ENCODE measurements at places on chromosomes 6 and 20.

GRCh38 chr20:58305061-58305460 lies 4.5 kb upstream of the RAB22A start:
- DNase-seq = no peak

DNA sequence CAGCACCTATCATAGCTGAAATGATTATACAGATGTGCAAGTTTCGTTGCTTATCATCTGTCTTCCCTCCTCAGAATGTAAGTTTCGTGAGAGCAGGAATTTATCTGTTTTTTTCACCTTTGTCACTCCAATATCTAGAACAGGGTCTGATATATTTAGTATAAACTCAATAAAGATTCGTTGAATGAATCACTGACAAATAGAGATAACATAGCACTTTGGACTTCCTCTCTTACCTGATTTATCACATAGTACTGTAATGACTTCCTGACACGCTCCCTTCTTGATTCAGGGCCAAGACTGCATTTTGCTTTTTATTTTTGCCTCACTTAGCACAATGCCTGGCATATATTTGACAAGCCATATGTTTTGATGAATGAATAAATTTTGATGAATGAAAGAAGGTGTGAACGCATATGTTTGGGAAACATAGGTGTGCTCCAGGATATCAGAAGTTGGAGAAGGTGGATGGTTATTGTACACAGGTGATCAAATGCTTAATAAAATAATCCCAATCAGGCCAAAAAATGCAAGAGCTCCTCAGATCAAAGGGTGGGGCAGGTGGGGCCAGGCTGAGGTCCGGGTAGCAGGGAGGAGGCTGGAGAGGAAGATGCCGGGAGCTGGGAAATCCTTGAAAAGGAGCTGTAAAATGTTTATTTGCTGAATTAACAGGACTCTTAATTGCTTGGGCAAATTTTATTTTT lies 33.0 kb downstream of the PIM1 start:
- DNase-seq = peak; percentile 35

DNA sequence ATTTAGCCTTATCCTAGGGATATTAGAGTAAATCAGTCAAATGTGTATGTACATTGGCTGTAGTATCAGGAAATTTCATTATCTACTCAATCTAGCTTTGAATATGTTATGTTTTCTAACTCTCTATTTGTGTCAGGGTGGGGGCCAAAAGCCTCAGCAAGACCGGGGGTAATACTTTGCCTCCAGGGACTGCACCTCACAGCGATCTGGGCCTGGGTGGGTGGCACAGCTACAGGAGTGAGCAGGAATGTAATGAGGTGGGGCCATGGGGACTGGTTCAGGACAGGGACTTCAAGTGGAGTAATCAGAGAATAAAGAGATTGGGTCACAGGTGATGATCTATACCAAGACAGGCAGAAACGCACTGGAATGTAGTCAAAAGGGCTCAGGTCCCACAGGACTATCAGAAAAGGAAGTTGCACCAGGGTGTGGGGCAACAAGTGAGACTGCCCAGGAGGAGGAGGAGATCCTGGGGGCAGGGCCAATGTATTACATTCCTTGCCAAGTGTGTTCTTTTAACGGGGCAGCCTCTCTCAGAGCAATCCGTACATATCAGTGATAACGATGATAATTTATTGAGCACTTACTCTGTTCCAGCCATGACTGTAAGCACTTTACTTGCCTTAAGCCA lies 54.0 kb downstream of the PIGU start:
- no peak for DNase-seq

GRCh38 chr20:1847780-1848179 lies 47.4 kb upstream of the SIRPA start:
- no peak for DNase-seq

- DNase-seq = no peak
These were observed 85.9 kb downstream of the VIP start for GRCh38 chr6:152836523-152836922.

- DNase-seq = peak; percentile 83
These were observed 91.8 kb upstream of the NHSL1 start for GRCh38 chr6:138590796-138591709.

- DNase-seq = no peak
These were observed 578 bp upstream of the PTCHD4 start for GRCh38 chr6:48111575-48111974.

GRCh38 chr6:475314-475713 lies 83.8 kb downstream of the IRF4 start:
- DNase-seq = no peak

DNA sequence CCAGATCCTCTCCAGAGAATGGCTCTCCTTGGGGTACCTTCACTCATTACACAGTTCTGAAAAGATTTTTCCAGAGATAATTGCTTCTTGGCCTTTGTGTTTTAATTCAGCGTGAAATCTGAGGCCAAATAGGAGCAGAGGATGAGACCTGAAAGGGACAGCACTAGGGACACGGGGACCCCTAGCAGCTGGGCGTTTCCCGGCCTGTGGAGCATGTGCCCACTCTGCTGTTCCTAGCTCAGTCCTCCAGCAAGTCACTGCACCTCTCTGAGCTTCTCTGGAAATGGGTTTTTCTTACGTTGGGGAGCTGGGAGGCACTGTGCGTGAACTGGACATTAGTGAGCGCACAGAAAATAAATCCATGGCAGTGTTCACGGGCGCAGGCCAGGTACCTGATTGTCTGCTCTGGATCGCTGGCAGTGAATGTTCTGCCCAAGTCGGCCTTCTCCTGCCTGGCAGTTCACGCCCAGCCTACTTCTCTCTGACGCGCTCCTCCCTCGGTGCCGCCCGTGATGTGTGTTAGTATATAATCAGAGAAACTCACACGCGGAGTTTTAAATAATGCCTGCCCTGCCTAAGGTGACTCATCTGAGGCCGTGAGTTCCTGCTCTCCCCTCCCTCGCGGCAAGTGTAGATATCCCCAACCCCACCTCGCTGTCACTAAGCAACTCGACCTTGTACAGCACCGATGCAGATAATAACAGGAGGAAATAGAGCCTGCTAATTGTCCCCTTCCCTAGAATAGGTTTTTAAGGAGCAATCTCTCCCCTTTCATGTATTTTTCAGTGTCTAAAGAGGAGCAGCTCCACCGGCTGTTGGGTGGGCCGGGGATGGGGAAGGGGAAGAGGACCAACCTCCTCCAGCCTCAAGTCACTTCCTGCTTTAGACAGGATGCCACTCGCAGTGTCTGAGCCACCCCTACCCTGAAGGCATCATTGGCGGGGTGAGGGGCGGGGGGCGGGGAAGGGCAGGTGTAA lies 2.7 kb upstream of the TUBB2A start:
- peak; percentile 93 for DNase-seq

- DNase-seq = no peak
These were observed 87.6 kb upstream of the COL21A1 start for GRCh38 chr6:56334937-56335336.

- DNase-seq = no peak
These were observed 323.9 kb downstream of the ZFAND3 start for GRCh38 chr6:38143191-38144150.

DNA sequence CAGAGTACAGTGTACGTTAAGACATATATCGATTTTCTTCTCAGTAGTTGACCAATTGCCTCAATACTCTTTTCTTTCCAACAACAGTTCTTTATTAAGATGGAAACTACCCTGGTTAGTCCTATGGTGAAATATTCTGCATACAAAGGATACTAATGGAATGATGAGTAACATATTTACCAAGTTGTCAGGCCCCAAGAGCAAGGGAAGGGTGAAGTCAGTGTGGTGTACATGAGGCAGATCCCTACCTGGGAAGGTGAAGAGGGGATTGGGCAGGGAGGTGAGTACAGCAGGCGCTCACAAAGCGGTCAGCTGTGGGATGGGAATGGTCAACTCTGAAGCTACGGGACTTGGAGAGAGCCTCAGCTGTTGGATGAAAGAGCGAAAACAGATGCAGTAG lies 29.7 kb downstream of the GJA1 start:
- no peak for DNase-seq

- no peak for DNase-seq
These were observed 38.1 kb upstream of the CD83 start for GRCh38 chr6:14079433-14079832.

- DNase-seq = no peak
These were observed 71.1 kb downstream of the CDH22 start for GRCh38 chr20:46237227-46237626.

DNA sequence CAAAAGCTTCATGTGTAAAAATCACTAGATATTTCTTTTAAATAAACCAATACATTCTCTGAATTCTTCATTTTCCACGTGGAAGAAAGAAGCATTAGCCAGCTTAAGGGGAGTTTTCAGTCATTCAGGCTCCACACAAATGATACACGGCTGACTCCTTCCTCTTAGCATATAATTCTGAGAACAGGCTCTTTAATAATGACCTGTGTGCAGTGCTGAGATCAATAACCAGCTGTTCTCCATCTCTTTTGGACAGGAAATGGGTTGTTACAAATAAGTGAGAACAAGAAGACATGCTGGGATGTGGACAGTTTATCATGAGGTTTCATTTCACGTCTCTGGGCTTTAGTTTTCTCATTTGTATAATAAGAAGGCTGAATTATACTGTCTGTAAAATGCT lies 146.9 kb upstream of the C6orf118 start:
- no peak for DNase-seq

DNA sequence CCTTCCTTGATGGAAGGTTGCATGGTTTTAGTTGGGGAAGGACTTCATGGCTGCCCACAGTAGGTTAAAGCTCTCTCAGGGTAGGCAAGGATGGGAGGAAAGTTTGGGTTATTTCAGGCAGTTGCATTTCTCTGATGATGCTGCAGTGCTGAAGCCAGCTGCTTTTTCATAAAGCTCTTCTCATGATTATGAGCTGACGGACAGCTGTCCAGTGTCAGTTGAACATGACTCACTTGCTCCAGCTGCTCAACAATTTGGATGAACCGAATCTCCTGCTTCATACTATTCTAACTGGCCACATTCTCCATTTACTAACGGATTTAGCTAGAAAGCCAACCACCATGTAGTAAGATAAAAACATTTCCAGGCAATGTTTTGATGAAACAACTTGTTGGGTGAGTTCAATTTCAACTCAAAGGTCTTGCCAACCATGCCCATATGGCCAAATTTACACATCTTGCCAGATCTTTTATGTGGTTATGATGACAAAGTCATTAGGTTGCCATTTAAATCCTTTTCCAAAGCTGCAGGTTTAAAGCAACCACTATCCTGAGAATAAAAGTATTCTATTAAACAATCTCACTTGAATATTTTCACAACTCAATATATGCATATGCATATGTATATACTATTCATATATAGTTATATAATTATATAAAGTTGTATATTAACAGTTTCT lies 125.9 kb downstream of the HS3ST5 start:
- no peak for DNase-seq

DNA sequence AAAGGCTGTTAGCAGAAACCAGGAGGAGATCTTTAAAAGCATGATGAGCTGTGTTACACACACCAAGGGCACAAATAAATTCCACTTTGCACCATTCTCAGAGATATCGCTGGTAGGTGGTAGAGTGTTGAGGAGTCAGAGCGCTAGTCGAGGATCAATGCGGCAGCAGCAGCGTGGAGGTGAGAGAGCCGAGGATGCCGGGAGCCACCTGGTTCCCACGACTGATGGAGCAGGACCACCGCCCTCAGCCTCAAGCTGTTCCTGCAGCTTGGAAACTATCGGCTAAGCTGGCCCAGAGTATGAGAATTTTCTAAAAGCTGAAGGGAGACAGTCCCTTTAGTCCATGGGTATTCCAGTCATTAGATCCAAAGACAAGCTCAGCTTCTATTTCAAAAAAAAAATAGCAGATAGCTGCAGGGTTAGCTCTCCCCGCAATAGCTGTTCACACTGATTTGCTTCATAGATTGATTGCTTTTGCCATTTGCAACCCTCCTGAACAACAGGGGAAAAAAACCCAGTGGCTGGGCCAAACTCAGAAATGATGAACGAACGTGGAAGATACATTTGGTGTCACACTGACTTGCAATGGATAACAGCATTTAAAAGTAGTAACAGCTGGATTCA lies 106.2 kb downstream of the LCA5 start:
- DNase-seq = no peak

- peak; percentile 72 for DNase-seq
These were observed 34.0 kb downstream of the SYNDIG1 start for GRCh38 chr20:24503352-24503931.

GRCh38 chr6:89527634-89528033 lies 94.7 kb downstream of the ANKRD6 start:
- no peak for DNase-seq

- peak; percentile 83 for DNase-seq
These were observed 12.4 kb downstream of the WFDC3 start for GRCh38 chr20:45779011-45779915.

DNA sequence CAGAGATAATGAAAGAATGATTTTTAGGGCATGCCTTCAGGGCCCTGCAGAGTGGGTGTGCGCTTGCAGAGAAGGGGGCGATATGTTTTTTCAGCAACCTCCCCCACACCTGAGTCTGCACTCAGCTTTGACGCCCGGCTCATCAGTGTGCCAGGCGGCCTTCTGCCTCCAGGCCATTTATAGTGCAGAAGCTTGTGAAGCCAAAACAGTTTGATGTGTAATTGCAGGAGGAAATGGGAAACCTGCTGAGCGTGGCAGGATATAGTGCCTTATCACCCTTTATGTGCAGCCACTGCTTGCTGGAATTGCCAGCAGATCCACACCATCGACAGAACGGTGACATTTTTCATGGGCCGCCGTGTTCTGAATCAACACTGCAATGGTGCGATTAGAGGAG lies 178.2 kb downstream of the CDH4 start:
- no peak for DNase-seq

GRCh38 chr6:38738261-38738660 lies 23.1 kb downstream of the DNAH8 start:
- no peak for DNase-seq

DNA sequence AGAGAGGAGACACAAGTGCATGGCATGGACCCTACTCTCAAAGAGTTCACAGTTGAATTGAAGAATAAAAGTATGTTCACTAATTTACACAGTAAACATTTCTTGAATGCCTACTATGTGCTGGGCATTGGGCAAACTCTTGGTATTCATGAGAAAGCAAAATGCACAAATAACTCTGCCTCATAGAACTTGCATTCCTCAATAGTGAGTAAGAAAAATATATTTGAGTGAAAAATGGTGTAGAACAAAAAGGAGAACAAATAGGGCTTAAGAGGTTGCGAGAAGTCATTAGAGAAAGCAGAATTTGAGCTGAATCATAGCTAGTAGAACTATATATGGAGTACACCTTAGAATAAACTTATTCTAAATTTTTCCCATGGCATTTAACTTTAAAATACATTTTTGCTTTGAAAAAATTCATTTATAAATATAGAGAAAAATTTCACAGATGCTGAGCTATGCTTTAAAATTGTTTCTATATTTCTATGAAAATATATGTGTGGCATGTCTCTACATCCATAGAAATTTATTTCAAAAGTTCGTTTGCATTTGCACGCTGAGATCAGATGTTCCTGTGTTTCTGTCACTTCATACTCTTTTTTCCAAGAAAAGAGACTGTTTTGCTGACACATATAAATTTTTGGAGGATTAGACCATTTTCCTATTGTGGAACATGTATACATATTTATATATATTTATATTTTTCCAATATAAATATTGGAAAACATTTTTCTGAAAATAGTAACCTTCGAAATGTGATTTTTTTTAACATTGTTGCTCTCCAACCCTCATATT lies 236.1 kb downstream of the KCNQ5 start:
- no peak for DNase-seq

Data from hepatocyte (in vitro differentiated cells).